A549 (cell line): ENCODE measurements at places on chromosomes 12 and 14. TPM values are rescaled to one million over a fixed set of nuclear protein-coding genes. Genes with fewer than 3 reads are reported as not detected.

DNA sequence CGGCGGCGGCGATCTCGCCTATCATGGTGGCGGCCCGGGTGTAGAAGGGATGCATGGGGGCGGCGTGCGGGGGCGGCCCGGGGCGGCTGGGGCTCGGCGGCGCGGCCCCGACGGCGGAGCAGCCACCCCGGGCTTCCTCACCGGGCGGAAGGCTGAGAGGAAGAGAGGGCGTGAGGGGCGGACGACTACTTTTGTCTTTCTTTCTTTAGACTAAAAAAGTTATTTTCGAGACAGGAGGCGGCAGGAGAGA lies 240 bp downstream of the BTG1 start:
- no peak for DNase-seq

- DNase-seq, result no peak
Measured at GRCh38 chr12:128612150-128612850, 211.5 kb downstream of the SLC15A4 start.

DNA sequence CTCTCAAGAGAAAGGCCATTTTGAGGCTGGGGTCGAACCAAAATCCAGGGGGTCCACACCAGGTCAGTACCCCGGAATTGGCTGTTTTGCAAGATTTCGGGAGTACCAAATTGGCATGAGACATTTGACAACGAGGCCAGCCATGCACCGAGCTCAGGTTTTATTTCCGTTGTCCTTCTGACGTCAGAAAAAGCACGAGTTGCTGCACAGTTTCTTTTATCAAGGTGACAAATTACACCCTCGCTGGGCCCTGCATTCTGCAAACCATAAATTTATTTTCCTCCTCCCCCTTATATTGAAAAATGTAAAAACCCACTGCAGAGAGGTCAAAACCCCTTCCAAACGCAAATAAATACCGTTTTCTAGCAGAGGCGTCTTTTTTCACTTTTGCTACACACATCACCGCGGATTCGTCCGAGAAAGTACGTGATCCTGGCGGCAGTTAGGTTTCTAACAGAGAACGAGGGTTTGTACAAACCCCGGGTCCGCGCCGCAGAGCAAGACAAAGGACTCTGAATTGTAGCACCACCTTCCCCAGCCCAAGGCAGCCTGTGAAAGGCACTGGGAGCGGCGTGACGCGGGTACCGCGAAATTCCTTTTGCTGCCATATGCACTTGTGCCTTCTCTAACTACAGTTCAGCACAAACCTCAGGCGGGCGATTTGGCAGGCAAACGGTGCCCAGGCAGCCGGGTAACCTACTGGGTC lies 1.8 kb downstream of the SLC38A1 start:
- DNase-seq, result peak; percentile 64

DNA sequence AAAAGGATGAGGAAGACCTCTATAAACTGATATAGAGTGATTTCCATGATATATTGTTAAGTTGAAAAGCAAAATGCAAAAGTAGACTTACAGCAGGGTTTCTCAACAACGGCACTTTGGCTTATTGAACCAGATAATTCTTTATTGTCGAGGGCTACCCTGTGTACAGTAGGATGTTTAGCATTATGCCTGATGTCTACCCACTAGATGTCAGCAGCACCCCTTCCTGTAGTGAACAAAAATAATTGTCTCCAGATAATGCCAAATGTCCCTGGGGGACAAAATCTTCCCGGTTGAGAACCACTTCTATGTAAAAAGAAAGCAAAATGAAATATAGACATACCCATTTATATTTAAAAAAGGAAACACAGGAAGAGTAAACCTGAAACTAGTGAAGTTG lies 32.4 kb downstream of the ABCD2 start:
- DNase-seq, result peak; percentile 18

GRCh38 chr12:13243516-13244070 lies 47.1 kb downstream of the EMP1 start:
- no peak for DNase-seq

- no peak for DNase-seq
Measured at GRCh38 chr14:73645248-73645610, 443 bp downstream of the DNAL1 start.

DNA sequence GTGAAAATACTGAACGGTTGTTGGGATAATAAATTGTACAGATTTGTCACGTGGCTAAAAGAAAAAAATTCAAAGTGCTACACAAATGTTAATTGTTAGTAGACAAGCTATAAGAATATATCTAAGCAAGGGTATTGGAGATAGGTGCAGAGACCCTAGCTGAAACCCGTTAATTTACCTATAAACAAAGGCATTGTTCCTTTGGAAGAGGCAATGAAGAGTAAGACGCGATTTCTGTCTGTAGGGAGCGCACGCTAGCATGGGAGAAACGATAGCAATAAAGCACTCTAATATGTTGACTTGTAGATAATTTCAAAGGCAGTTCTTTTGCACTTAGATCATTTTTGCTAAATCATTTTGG lies 565 bp downstream of the CCDC77 start:
- peak; percentile 48 for DNase-seq

DNA sequence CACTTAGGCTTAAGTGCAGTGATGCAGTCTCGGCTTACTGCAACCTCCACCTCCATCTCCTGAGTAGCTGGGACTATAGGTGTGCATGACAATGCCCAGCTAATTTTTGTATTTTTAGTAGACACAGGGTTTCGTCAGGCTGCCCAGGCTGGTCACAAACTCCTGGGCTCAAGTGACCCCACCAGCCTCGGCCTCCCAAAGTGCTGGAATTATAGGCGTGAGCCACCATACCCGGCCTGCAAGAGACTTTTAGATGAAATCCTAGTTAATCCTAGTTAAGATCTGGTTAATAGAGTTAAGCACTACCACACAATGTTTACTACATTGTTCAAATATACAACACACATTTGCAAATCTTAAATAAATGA lies 196.5 kb upstream of the AMIGO2 start:
- no peak for DNase-seq

DNA sequence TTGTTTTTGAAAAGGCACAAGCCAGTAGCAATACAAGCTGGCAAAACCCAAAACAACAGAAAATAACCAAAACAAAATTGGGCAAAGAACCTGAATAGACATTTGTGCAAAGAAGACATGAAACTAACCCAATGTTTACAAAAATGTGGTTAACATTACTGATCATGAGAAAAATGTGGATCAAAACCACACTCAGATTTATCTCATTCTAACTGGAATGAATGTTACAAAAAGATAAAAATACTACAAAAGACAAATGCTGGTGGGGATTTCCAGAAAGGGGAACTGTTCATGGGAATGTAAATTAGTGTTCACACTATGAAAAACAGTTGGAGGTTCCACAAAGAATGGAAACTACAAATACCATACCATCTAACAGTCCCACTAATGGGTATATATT lies 26.6 kb downstream of the ASCL4 start:
- no peak for DNase-seq

- no peak for DNase-seq
Measured at GRCh38 chr14:95173518-95173917, 16.2 kb upstream of the DICER1 start.

- DNase-seq, result no peak
Measured at GRCh38 chr12:42639556-42639955, 50.0 kb upstream of the PRICKLE1 start.

GRCh38 chr14:60357551-60358149 lies 108.6 kb downstream of the PPM1A start:
- DNase-seq, result no peak

DNA sequence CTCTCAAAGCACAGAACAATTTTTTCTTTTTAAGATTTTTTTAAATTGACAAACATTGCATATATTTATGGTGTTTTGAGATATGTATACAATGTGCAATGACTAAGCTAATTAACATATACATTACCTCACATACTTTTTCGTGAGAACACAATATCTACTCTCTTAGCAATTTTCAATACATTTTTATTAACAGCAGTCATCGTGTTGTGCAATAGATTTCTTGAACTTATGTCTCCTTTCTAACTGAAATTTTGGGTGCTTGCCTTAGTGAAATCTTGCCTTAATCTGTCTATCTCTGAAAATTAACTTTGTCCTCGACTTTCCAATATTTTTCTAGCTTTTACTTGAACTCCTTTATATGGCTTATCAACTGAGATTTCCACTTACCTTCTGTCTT lies 6.8 kb downstream of the OR10A7 start:
- no peak for DNase-seq

- DNase-seq, result no peak
Measured at GRCh38 chr12:119245904-119246494, 67.3 kb downstream of the HSPB8 start.

DNA sequence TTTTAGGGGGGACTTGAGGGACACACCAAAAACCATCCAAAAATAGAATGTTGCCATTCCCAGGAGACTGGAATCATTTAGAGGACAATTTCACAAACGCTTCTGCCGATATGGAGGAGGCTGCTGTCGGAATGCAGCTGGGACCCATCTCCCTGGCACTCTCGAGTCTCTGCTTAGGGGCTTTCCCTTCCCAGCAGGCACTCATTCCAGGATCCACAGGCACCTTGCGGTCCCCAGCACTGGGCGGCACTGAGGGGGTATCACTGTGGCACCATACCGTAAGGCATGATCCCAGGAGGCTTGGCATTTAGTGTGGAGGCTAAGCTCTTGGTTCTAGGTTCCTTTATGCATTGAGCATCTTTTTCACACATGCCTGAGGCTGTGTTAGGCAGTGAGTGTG lies 36.6 kb upstream of the LTBP2 start:
- DNase-seq, result no peak

- peak; percentile 48 for DNase-seq
Measured at GRCh38 chr14:23147676-23148075, 28.6 kb upstream of the CEBPE start.

GRCh38 chr14:72549854-72550253 lies 344.0 kb downstream of the DPF3 start:
- no peak for DNase-seq

- no peak for DNase-seq
Measured at GRCh38 chr14:67483579-67484285, 4.8 kb downstream of the TMEM229B start.

DNA sequence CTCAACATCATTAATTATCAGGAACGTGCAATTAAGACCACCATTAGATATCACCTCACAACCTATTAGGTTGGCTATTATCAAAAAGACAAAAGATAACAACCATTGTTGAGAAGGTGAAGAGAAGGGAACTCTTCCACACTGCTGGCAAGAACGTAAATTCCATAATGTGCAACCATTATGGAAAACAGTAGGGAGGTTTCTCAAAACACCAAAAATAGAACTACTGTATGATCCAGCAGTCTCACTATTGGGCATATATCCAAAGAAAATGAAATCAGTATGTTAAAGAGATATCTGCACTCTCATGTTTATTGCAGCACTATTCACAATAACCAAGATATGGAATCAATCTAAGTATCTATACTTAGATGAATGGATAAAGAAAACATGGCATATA lies 51.6 kb upstream of the OR4E1 start:
- no peak for DNase-seq

DNA sequence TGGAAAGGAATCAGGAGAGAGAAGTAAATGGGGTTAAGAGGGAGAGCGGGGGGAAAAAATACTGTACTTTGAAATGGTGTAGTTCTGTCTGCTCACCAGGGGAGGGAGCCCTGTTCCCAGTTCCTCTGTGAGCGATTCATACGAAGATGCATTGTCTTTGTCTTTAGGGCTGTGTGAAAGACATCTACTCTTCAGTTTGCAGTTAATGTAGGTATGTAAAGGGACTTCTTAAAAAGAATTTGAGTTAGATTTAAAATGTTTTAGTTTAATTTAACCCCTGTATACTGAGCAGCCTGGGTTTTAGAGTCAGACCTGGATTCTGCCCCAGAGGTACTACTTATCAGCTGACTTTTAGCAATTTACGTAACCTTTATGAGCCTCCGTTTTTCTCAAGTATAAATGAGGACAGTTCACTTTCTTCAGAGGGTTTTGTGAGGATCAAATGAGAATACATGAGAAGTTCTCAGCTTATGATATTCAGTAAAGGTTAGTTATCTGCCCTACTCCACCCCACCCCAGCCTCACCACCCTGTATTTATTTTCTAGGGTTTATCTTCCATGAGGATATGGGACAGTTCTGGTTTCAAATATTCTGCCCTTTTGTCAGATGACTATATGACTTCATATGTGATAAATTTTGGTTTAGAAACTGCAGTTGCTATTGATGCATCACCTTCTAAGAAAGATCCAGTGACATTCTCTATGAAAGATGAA lies 82.5 kb upstream of the EVL start:
- DNase-seq, result peak; percentile 74

- DNase-seq, result no peak
Measured at GRCh38 chr12:118327391-118327790, 45.3 kb downstream of the TAOK3 start.

DNA sequence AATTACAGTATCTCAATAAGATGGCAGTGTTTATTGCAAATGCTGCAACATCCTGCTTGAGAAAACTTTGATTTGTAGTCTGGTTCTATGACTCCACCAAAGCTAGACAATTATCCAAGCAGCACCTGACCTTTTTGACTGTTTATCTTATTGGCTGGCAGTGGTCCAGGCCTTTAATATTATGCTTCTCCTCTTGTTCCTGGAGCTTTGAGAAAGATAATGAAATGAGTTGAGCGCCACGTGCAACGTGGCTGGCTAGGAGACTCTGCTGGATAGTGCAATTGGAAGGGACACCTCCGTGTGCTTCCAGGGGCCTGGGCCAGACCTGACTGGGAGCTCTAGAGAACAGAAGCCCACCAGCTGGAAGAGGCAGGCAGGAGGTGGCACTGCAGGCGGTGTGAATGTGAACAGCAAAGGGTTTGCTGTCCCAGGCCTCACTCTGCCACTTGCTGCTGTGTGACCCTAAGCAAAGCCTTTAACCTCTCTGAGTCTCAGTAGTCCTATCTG lies 349.3 kb downstream of the CACNA1C start:
- no peak for DNase-seq

VWF gene
- not detected in 3 replicates for polyA plus RNA-seq

FKBP3 gene
- polyA plus RNA-seq, result 155 to 159 TPM (median 158 TPM) in 3 replicates

ADGRD1 gene
- 0.29 to 0.91 TPM (median 0.36 TPM) in 3 replicates for polyA plus RNA-seq

ETNK1 gene
- 20.3 to 23.1 TPM (median 20.9 TPM) in 3 replicates for polyA plus RNA-seq

KRT6A gene
- 0.07 to 0.14 TPM (median 0.11 TPM) in 3 replicates for polyA plus RNA-seq

HOXC12 gene
- not detected in 3 replicates for polyA plus RNA-seq

IFNG-AS1 gene
- not detected in 3 replicates for polyA plus RNA-seq

PLEKHG7 gene
- polyA plus RNA-seq, result 0.03 TPM in 2 of 3 replicates, not detected in the other

KLHDC1 gene
- polyA plus RNA-seq, result 0.42 to 1.2 TPM (median 1.1 TPM) in 3 replicates

TAS2R42 gene
- not detected in 3 replicates for polyA plus RNA-seq

PRB2 gene
- not detected in 3 replicates for polyA plus RNA-seq

INSM2 gene
- polyA plus RNA-seq, result not detected in 3 replicates

VRTN gene
- not detected in 3 replicates for polyA plus RNA-seq

KRT80 gene
- 38.3 to 56.4 TPM (median 46.0 TPM) in 3 replicates for polyA plus RNA-seq

CIDEB gene
- 0.33 to 0.99 TPM (median 0.79 TPM) in 3 replicates for polyA plus RNA-seq

REM2 gene
- 0.23 to 0.46 TPM (median 0.29 TPM) in 3 replicates for polyA plus RNA-seq

HAL gene
- 0.22 to 0.40 TPM (median 0.33 TPM) in 3 replicates for polyA plus RNA-seq

LHX5 gene
- not detected in 3 replicates for polyA plus RNA-seq

COCH gene
- 27.6 to 33.0 TPM (median 31.9 TPM) in 3 replicates for polyA plus RNA-seq

MMAB gene
- 32.8 to 36.8 TPM (median 34.7 TPM) in 3 replicates for polyA plus RNA-seq

KCNA5 gene
- polyA plus RNA-seq, result not detected in 3 replicates
